GM23338 (cell line): ENCODE measurements at places on chromosomes 1 and 21. TPM values are rescaled to one million over a fixed set of nuclear protein-coding genes. Genes with fewer than 3 reads are reported as not detected.

Gene PFKFB2
- total RNA-seq, result 10.1 and 14.8 TPM in 2 replicates

Gene NUAK2
- 10.4 and 15.3 TPM in 2 replicates for total RNA-seq

Gene MAP3K7CL
- total RNA-seq, result 1.2 and 3.6 TPM in 2 replicates

GRCh38 chr1:117638759-117639158 lies 32.9 kb downstream of the TENT5C start:
- DNase-seq, result no peak

DNA sequence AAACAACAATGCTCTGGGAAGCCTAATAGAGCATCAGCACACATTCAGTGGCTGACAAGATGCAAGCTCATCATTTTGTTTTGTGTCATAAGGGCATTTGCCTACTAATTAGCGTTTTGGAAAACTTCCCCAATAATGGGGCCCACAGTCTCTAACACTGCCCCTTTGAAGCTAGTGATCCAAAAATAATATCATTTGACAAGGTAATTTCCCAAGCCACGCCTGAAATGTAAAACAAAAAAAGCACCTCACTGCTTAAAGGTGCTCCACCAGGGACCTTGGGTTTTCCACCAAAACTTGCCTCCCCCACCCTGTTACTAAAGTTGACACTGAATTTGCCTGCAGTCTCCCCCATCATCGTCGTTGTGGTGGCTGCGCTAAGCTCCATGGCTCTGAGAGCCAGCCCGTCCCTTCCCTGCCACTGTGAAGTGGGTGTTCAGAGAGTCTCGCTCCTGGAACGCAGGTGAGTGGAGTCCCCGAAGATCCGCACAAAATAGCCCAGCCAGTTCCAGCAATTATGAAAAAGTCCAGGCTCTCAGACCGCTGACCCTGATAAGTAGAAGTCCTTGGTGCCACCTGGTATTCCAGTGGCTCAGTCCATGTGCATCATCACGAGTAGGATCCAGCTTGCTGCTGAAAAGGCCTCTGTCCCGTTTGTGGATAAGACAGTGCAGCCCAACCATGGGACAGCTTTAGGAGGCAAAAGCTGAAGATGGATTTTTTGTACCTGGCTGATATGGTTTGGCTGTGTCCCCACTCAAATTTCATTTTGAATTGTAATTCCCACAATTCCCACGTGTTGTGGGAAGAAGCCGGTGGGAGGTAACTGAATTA lies 52.2 kb downstream of the RAB3GAP2 start:
- DNase-seq, result no peak

DNA sequence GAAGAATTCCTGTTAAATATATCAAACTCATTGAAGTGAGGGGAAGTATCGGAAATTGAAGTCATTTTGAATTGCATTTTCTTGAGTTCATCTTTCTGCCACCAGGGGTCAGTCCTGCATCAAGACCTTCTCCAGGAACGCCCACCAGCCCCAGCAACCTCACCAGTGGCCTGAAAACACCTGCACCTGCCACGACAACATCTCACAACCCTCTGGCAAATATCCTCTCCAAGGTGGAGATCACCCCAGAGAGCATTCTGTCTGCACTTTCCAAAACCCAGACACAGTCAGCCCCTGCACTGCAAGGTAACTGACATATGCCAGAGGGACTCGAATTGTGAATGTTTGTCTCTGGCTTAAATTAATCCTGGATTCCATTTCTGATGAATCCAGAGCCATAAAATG lies 22.8 kb upstream of the TARS2 start:
- peak; percentile 86 for DNase-seq

DNA sequence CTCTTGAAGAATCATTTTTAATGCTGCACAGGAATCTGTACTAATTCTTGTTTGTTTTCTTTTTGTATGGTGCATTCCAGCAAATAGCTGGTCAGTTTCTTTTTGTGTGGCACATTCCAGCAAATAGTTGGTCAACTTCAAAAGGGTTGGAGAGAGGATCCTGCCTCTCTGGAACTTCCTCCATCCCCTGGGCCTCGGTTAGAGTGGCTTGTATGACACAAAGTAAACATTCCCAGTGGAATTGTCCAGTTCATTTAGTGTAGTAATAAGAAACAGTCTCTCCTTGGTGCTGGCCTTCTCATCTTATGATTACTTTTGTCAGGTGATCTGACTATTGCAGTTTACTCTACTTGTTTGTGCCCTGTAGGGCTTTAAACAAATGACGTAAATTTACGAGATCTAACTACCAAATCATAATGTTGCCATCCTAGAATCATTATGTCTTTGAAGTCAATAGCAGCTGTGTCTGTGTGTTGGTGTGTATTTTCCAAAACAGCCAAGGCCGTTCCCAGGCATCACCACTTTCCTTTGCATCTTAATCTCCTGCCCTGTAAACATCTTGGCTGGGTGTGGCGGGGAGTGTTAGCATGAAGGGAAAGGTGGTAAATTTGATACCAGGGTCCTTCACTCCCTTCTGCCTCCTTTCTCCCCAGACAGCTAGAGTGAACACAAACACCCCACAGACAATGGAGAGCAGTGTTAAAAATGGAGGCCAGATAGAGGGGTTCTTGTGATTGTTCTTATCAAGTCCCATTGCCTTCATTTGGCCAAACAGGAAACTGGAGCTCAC lies 77.9 kb downstream of the CDC7 start:
- DNase-seq, result no peak

GRCh38 chr1:209057901-209058300 lies 525.6 kb upstream of the CAMK1G start:
- no peak for DNase-seq
